NCI-H524 (cell line): ENCODE measurements at places on chromosomes 5 and 9.

- DNase-seq: peak; percentile 44
Observed at GRCh38 chr5:134738963-134739661, 764 bp downstream of the CAMLG start.

DNA sequence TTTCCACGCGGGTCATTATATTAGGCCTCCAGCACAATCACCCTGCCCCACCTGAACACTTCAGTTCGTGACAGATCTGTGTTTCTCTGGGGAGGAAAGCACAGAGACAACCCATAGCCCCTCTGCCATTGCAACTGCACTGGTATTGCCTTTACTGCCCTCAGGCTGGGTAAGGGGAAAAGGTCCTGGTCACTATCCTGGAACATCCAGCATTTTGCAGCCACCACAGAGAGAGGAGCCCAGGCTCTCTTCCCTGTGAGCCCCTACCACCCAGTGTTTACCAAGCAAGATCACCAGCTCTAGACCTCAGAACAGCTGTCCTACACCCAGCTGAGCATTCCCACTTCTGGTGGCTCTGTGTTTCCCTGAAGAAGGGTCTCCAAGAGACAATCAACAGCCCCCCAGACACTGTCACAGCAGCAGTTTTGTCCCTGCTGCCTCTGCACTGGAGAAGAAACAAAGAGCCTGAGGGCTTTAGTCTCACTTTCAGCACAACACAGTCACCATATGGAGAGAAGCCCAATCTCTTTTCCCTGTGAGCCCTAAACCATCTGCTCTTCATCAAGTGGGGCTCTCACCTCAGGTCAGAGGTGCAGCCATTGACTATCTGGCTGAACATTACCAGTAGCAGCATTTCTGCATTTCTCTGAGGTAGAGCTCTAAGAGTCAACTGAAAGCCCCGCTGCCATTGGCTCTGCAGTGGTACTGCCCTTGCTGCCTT is 655.2 kb upstream of the FAM174A start:
- peak; percentile 93 for DNase-seq

GRCh38 chr5:145178641-145179523 is 656.3 kb downstream of the PRELID2 start:
- DNase-seq: no peak

DNA sequence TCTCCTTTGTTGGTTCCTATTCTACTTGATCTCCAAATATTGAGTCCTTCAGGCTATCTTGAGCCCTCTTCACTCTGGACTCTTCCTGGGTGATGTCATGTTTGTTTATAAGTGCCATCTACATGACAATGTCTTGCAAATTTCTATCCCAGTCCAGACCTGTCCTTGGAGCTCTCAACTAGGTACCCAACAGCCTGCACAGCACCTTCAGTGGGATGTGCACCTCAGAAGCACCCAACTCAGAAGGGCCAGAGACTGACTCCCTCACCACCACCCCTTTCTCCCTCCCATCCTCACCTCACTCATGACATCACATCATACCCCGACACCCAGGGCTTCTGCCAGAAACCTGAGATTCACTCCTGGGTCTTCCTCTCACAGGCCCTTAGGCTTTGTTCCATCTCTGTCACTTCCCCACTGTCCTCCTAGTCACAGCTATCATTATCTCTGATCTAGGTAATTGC is 14.4 kb downstream of the TXN start:
- DNase-seq: no peak

DNA sequence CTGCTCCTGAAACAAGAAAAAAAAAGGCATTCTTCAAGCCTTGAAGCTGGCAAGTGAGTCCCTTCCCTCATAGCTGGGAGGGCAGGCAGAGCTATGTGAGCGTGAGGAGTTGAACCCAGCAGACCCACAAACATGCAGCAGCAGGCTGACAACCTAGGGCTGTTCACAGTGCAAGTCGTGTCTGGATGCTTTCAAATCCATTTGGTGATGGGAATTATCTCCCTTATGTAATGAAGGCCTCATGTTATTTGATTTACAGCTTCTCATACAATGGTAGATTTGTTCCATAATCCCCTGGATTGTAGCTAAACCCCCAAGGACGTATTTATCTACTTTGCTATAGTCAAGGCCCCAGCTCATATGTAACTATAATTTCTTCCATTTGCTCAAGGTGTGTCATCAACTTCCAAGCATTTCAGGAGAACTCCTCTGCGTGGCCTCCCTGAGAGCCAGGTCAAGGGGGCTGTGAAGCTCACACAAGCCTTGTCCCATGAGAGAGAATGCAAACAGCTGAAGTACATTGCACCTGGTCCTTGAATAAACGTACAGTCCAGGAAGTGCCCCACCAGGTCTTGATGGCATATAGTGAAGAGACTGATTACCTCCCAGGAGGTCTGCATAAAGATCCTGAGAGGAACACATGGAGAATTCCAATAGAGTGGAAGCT is 124.8 kb upstream of the SLC1A3 start:
- DNase-seq: no peak

- no peak for DNase-seq
Observed at GRCh38 chr5:149221326-149221725, 50.3 kb upstream of the AFAP1L1 start.

DNA sequence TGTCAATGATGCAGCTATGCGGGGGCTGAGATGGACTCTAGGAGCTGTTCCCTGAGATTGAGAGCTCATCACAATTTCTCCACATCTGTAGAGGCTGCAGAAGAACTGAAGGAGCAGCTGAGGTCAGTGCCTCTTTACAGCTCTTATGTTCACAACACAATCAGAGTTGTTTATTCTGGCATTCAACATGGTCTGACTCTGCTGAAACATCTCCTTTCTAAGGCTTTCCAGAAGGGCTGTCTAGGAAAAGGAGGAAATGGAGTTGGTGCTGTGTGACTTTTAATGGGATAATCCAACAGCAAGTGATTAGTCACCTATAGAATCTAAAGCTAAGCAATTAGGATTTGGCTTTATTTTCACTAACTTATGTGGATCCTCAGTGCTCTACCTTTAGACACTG is 6.0 kb downstream of the POU5F2 start:
- DNase-seq: no peak

DNA sequence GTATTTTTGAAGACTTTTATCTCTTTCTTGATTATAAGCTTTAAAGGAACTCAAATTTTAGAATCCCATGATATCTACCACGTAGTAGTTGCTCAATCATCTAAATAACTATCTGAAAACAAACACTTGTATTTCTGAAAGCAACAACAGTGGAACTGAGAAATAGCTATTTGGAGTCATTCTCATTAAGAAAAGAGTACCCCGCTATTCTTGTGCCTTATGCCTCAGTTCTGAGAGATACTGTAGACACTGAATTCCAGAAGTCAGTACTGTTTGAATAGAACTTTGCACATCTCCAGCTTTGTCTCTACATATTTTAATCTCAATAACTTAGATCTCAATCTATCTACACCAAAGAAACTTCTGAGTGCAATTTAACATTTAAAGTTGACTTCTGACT is 11.4 kb downstream of the CHD1 start:
- no peak for DNase-seq

DNA sequence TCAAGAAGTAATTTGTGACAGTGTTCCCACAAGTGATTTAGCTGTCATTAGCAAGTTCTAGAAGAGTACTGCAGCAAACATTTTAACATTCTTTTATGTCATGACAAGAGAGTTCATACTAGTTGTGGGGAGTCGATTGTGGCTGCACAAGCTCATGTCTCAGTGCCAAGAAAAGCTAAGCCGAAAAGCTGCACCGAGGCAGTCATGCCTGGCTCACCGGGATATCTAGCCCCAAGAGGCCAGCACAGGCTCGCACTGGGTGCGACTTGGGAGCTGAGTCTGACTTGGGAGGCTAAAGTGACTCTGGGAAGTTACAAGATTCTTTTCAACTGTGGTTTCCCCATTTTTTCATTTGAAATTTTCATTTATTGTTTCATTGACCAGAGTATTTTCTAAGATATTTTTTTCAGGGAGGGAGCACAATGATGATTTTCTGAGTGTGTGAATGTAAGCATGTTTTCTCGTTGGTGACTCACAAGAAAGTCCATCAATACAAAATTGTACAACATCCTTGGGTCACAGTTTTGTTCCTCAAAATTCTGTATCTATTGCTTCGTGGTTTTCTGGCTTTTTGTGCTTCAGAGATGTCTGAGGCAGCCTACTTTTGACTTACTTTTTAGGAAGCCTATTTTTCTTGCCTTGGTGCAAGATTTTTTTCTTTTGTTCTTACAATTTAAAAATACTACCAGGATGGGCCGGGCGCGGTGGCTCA is 18.7 kb downstream of the CAST start:
- DNase-seq: no peak

GRCh38 chr9:90105773-90106172 is 501.0 kb downstream of the GADD45G start:
- no peak for DNase-seq

GRCh38 chr9:8259028-8259427 is 459.4 kb upstream of the DMAC1 start:
- no peak for DNase-seq

- no peak for DNase-seq
Observed at GRCh38 chr5:110371725-110372041, 354.8 kb downstream of the TMEM232 start.

- DNase-seq: no peak
Observed at GRCh38 chr9:131625790-131626670, 80.7 kb downstream of the PRRT1B start.

GRCh38 chr5:169637085-169637548 is at the start of gene DOCK2:
DOCK2 (plus strand) TSS chr5:169637275; CDS start chr5:169637327, 52 bp downstream.
- no peak for DNase-seq
